GM12864 (cell line): ENCODE measurements at places on chromosomes 5 and 9.

GRCh38 chr9:113853333-113853732 is 22.8 kb upstream of the ZNF618 start:
- DNase-seq = no peak

GRCh38 chr5:146947181-146947941 is 68.8 kb upstream of the PPP2R2B start:
- no peak for DNase-seq

- DNase-seq = no peak
Measured at GRCh38 chr5:2996248-2996647, 244.8 kb upstream of the IRX2 start.

- no peak for DNase-seq
Measured at GRCh38 chr9:130239363-130239695, 26.2 kb upstream of the HMCN2 start.

GRCh38 chr9:120917929-120918762 is 8.4 kb downstream of the TRAF1 start:
- DNase-seq = no peak

GRCh38 chr9:33320568-33321261 is 30.4 kb downstream of the NFX1 start:
- no peak for DNase-seq
